ENCODE measurements at places on chromosomes 7 and 10. TPM values are rescaled to one million over a fixed set of nuclear protein-coding genes. Genes with fewer than 3 reads are reported as not detected.

CHAT gene
- total RNA-seq: 1.00 TPM

CACNA2D1 gene
- total RNA-seq: 65.4 TPM

DNA sequence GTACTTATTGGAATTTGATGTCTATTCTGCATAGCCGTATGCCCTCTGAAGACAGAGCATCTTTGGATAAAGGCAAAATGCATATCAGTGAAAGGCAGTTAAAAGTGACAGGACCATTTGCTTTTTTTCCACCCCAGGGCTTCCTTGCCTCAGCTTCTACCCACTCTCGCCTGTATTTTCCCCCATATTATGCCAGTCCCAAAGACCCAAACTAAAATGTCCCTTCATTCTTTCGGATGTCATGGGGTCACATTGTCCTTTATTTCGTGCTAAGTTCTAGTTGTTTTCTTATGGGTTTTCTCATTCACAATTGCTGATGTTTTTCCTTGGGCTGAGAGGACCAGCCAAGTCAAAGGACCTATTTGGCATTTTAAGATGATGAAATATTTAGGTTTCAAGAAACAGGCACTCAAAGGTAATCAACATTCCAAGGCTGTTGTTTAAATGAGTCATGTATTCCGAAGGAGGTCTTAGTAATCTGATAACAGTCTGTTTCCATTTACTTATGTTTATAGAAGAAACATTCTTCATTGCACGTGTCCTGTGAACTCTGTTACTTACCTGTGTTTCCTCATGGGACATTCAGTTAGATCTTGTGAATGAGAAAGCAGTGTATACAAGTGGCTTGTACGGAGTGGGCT is 74.1 kb downstream of the DNAH11 start:
- H3K36me3 ChIP-seq: no peaks in the 10 kb centered on the region
- peak; percentile 72 for DNase-seq
- H3K27me3 ChIP-seq: no peaks in the 10 kb centered on the region
- no peak overlapping the region for H3K4me3 ChIP-seq

DNA sequence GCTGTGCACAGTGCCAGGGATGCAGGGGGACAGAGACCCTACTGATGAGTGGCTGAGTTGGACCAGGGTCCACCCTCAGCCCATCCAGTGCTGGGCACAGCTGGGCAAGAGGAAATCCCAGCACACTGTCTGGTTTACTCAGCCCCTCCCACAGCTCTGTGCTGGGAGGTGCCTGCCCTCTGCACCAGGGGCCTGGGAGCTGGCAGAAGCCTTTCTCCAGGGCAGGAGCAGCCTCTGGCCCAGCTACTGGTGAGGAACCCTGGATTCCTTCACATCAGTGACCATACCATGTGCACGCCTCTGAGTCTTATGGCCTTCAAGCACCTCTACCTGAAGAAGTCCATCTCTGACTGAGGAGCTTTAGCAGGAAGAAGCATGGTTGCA is 25.9 kb upstream of the C10orf71 start:
- no peaks in the 10 kb centered on the region for H3K4me1 ChIP-seq
- no peaks in the 10 kb centered on the region for H3K27me3 ChIP-seq
- H3K4me3 ChIP-seq: no peak overlapping the region
- DNase-seq: no peak
- H3K36me3 ChIP-seq: no peaks in the 10 kb centered on the region
- H3K27ac ChIP-seq: no peak overlapping the region

All from astrocyte (in vitro differentiated cells and primary cell).